ENCODE measurements at places on chromosomes 1 and 21.

- DNase-seq, result no peak
Observed at GRCh38 chr1:177589166-177589565, 380.7 kb downstream of the SEC16B start.

DNA sequence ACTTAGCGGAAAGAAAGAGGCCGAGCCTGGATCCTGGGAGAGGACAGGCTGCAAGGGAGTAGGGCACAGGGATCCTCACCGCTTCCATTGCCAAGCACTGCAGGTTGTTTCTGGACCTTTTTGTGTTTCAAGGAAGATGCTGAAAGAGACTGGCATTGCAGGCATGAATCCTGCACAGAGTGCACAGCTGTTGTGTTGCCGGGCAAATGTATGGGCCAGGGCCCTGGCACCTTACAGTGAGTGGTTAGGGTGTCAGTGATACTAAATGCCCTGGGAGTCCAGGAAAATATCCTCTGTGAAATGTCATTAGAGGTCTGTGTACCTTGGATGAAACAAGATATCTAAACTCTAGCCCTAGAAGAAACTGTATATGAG is 145.5 kb upstream of the FGGY start:
- no peak for DNase-seq

DNA sequence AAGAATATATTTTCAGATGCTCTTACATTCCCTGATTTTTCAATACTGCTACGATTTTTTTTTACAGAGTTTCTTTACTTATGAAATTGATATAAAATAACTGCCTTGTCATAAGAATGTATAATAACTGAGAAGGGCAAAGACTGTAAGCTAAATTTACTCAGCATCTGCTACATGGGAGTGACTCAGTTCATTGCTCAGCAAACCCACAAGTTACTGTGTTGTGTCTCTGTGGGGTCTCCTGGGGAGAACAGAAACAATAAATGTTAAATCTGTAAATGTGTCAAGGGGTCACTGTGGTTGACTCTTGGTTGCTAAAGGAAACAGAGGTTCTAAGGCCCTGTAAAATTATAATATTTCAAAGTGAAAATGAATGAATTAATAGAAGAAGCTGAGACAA is 210.3 kb upstream of the CACYBP start:
- DNase-seq, result no peak

- no peak for DNase-seq
Observed at GRCh38 chr1:3284691-3285090, 169.8 kb upstream of the ARHGEF16 start.

DNA sequence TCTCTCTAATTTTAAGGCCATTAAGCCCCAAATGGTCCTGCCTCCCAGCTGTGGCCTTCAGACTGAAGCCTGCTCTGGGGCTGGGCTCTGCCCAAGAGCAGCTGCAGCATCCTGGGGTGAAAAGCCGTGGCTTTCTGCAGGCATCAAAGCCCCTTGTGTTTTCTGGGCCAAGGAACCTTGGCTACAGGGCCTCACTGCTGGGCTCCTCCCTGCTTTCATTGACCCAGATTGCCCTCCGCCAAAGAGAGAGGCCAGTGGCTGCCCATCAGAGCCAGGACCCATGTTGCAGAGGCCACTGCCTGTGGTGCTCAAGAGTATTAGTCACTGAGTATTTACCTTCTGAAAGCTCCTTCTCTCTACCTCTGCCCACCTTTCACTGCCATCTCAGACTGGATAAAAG is 1.6 kb downstream of the ZNF648 start:
- no peak for DNase-seq

DNA sequence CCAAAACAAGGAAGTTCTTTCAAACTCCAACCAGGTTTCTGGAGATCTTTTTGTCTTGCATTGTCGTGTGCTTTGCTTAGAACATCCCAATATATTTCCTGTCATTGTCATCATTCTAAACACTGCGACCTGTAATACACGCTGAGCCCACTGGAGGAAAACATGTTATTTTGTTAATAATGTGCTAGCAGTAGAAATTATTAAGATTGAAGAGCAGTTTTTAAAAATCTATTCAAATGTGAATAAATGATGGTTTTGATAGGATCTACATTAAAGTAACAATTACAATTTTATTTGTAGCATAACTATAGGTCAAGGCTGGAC is 268.5 kb downstream of the PTPRC start:
- no peak for DNase-seq

DNA sequence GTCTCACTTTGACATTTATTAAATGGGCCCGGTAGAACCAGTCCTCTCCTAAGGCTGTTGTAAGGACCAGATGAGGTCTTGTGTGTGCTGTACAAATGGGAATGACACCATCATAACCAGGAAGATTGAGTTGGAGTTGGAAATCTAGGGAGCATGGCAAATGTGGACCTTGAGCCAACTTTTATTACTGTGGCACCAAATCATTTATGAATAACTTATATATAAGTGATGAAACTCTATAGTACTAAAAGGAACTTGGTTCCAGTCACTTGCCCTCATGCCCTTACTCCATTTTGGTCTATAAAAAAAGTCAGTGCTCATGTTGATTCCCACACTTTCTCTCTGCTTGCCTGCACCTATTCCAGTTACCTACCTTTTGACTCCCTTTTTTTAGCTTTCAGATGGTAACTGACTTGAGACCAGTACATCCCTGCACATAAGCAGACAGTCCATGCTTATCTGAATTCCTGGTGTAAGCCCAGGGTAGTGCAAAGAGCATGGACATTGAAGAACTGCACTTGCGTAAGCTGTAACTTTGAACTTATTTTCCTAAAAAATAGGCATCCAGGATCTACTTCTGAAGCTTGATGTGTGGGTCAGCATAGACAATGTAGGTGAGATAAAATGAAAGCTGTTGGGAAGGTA is 210.6 kb downstream of the PBX1 start:
- no peak for DNase-seq
